Upper lobe of right lung (tissue), 1 donor: ENCODE measurements at places on chromosomes 5 and 9. TPM values are rescaled to one million over a fixed set of nuclear protein-coding genes. Genes with fewer than 3 reads are reported as not detected.

DNA sequence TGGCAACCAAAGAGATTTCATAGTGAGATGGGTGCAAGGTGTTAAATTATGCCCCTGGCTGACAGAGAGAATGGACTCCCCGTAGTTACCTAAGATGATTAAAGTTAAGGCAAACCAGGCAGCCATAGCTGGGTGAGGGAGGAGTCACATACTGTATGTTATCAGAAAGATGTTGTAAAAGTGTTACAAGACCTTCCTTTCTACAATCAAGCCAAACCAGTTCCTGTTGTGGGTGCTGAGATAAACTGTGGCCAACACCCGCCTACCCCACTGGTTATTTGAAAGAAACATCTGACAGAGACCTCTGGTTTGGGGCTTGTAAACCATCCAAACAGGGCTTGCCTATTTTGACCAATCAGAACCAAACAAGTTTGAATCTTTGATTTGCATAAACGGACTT, 684.7 kb upstream of the NUDT12 start:
- DNase-seq, result no peak

DNA sequence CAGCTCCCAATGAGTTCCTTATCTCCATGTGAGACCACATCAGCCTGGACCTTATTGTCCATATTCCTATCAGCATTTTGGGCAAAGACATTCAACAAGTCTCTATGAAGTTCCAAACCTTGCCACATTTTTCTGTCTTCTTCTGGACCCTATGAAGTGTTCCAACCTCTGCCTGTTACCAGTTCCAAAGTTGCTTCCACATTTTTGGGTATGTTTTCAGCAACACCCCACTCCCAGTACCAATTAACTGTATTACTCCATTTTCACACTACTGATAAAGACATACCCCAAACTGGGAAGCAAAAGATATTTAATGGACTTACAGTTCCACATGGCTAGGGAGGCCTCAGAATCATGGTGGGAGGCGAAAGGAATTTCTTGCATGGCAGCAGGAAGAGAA, 548.5 kb downstream of the CHSY3 start:
- DNase-seq, result no peak

DNA sequence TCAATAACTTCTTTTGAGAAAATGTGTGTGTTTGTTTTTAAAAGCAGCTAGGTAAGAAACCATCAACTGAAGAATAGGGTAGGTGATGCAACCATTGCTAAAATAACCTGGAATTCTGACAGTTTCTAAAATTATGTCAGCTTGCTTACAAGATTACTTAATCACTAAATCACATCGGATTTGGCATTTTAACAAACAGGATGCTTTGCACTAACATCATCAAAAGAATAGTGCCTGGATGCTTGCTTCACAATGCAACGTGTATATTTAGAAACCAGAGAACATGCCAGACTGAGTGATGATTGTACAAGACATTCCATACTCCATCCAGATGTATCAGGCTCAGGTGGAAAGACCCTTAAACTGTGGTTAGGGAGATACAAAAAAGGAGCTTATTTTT, 43.9 kb downstream of the PAM start:
- no peak for DNase-seq

FOXD4 gene
- 0.75 TPM for total RNA-seq

COL15A1 gene
- total RNA-seq, result 8.0 TPM

DNA sequence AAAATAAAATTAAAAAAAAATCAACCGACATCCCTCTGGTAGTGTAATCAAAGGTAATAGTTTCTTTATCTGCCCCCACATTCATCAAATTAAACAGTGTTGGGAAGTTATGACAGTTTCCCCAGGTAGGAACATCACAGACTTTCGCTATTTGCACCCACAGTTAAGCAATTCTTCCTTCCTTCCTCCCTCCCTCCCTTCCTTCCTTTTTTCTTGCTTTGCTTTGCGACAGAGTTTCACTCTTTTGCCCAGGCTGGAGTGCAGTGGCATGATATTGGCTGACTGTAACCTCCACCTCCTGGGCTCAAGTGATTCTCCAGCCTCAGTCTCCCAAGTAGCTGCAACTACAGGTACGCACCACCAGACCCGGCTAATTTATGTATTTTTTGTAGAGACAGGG, 10.8 kb upstream of the BICD2 start:
- DNase-seq, result no peak

- DNase-seq, result no peak
These were observed 102.0 kb upstream of the FSTL4 start for GRCh38 chr5:133714161-133714915.

KIF12 gene
- 6.2 TPM for total RNA-seq

HSPA9 gene
- total RNA-seq, result 164 TPM

GRCh38 chr5:77924081-77924480, 147.9 kb upstream of the TBCA start:
- no peak for DNase-seq
